Activated CD4-positive, alpha-beta T cell treated with anti-CD3 and anti-CD28 coated beads, Interleukin-10, Interleukin-2, amounts not matched to agents 100 ng/mL and 50 ng/mL, durations not matched to agents 16 hours and 8 hours (primary cell): ENCODE measurements at places on chromosomes 2 and 18.
A peak's percentile ranks its signal among the peaks of the same experiment; 100 is the strongest.

DNA sequence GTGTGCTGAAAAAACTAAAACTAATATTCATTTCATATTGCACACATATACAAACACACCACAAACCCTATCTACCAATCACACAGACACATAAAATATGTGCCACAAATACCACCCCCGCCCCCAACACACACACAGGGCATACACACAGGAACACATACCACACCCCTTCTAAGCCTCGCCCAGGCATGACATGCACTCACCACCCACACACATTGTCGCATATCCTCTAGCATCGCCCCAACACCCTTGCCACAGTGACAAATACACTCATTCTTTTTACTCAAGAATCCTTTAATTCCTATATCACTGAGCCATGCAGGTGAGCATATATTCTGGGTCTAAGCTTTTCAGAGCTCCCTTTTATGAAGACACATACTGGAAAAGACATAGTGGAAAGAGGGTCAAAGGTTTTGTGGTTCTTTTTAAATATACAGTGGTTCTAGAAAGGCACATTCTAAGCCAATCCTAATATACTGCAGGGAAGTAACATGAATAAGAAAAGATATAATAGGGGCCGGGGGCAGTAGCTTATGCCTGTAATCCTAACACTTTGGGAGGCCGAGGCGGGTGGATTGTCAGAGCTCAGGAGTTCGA lies 24.5 kb upstream of the LCLAT1 start:
- peak; percentile 91 for DNase-seq

- no peak for DNase-seq
Observed at GRCh38 chr2:26485099-26485498, 7.2 kb upstream of the OTOF start.

GRCh38 chr2:176087330-176088047 lies 3.7 kb upstream of the EVX2 start:
- DNase-seq, result no peak

- peak; percentile 84 for DNase-seq
Observed at GRCh38 chr2:73268830-73269685, 15.2 kb downstream of the FBXO41 start.

GRCh38 chr2:149039213-149039724 lies 770 bp downstream of the LYPD6B start:
- DNase-seq, result no peak

DNA sequence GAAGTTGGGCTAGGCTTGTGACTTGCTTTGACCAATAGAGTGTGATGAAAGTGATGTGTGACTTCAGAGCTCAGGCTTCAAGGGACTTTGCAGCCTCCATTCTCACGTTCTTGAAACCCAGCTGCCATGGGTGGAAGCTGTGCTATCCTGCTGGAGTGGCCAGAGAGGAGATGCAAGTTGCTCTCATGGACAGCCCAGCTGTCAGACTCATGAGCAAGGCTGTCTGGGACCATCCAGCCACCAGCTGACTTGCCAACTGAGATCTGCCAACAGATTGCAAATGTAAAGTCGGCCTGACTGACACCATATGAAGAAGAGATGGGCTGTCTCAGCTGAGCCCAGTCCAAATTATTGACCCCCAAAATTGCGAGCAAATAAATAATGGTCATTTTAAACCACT lies 226.4 kb upstream of the CXCR4 start:
- DNase-seq, result no peak
